HTR-8/SVneo (cell line): ENCODE measurements at places on chromosomes 2 and 18.
A peak's percentile ranks its signal among the peaks of the same experiment; 100 is the strongest.

DNA sequence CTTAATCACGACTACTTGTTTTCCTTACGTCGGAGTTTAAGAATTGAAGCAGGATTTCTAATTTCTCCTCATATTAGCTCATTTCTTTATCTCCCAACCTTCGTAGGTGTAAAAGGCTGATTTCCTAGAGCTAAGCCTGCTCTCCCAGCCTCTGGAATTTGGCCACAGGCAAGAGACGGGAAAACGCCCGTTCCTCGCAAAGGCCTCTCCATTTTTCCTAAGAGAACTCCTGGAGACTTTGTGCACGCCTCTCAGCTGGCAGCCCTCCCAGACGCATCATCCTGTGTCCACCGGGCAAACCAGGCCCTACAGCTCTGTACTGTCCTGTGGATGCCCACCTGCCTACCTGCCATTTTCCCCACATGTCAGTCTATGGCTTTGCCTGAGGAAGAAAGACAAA, 106.3 kb downstream of the FTCDNL1 start:
- DNase-seq, result no peak

DNA sequence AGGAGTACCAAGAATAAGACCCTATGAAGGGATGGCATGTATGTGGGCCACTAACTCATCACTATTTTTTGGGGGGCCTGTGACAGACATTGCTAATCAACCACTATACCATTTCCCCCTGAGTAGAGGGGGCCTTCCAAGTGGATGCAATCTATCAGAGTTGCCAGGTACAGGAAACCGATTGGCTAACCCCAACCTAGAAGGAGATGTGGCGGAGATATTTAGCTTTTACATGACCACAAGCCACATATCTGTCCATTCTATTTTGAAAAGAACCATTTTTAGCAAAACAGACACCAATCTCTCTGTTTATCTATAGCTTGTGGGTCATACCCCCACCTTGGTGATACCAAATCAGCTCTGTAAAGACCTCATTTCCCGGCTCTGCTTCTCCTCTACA, 51.0 kb downstream of the PAX8 start:
- DNase-seq, result no peak

DNA sequence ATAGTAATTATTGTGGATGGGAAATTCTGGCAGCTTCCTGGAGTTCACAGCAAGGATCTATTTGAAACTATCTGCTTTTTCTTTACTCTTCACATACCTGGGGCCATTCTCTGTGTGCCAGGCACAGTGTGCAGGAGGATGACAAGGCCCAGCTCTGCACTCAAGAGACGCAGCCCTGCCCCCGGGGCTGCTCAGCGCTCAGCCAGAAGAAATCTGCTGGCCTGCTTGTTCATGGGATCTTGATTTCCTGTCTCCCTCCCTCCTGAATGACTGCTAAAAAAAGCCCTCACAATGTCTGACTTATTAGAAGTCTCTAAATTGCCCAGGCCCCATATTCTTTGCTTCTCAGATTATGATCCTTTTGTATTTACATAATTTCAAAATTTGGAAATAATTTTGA, 210.9 kb downstream of the DCDC2C start:
- no peak for DNase-seq

DNA sequence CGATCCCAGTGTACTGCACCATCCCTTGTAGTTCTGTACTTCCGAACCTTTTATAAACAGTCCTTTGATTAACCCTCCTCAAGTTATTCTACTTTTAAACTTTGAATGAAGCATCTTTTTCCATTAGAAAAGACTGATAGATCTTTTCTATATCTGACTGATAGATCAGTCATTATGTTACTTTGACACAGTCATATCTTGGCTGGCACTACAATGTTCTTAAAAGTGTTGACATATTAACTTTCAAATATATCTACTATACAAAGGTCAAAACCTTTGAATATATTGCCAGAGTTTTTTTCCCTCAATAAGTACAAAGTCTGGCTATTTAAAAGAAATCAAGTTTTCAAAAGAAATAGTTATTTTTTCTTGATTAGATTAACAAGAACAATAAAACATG, 35.4 kb upstream of the NABP1 start:
- DNase-seq, result no peak

- DNase-seq, result no peak
Measured at GRCh38 chr18:49319590-49319989, 140.9 kb downstream of the DYM start.

DNA sequence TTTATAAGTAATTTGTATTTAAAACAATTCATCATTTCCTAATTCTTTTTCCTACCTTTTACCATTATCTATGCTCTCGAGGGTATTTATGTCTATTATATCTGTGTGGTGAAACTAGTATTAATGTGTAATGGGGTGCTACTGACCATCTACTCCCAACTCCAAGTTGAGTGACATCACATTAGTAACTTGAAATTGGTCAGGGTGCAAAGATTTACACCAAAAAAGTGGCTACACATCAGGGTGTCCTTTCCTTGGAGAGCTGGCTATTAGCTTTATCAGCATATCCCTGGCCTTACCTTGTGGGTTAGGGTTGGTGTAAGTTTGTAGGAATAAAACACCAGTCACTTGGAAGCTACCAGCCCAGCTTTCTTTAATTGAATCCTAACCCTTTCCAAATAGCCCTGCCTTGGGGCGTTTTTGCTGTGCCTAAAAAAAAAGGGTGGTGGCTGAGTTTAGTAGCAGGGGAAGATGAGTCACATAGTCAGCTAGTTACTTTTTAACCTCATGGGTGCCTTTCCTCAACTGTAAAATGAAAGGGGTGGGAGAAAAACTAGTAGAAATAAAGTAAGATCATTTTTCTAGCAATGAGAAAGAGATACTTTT, 14.0 kb downstream of the ANXA4 start:
- DNase-seq, result peak; percentile 71

- peak; percentile 79 for DNase-seq
Measured at GRCh38 chr2:240604291-240604938, 17.9 kb downstream of the CAPN10 start.
